ENCODE measurements at places on chromosomes 7 and 10.
A peak's percentile ranks its signal among the peaks of the same experiment; 100 is the strongest.

DNA sequence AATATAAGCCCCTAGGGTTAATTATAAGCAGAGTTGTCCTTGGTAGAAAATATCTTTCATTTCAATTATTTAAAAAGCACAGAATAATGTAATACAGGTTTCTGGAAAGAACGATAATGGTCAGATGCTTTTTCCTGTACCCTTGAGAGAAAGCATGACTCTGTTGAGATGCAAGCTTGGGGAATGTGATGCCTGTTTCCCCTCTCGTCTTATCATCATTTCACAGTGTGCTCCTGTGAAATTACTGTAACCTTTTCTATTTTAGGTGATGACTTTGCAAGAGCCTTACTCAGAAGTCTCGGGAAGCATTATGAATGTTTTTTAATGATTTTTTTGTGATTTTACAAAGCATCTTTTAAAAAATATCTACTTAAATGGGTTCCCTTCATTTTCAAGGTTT, 243.0 kb downstream of the POLR1F start:
- no peak for DNase-seq

- DNase-seq: peak; percentile 61
Measured at GRCh38 chr10:80356989-80357850, 639 bp downstream of the DYDC2 start.

DNA sequence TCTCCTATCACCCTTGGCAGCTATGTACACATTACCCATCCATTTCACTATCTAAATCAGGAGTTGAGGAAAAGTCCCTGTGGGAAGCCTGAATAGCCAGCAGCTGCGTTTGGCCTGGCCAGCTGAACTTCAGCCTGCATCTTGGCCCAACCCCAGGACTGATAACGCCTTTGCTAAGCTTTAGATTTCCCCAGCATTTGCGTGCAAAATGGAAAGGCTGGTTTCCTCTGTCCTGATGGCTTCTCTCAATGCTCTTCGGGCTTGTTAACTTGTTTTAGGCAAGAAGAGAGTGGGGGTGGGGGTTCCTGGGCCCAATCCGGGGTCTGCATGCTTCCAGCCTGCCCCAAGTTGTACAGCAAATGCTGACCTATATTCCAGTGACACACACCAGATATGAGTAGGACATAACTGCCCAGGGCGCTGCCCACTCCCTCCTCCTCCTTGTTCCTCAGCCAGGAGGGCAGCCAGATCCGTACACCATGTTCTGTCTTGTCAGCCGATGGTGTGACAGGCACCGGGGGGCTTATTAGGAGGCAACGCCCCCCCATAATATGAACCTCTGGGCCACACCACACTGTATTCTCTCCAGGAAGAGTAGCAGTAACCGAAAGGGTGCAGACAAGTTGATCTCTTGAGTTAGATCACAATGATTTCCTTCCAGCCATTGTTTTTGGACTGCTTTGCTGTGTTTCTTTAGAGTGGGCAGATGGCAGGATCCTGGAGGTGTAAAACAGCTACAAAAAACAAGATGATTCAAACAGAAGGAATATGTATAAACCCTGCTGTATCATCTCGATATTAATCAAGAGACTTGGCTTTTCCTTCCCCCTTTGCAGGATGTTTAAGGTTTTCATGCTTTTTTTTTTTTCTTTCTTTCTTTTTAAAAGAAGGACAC, 339.0 kb downstream of the RNLS start:
- DNase-seq: no peak

GRCh38 chr10:70634011-70634410, 31.5 kb upstream of the PRF1 start:
- DNase-seq: no peak

DNA sequence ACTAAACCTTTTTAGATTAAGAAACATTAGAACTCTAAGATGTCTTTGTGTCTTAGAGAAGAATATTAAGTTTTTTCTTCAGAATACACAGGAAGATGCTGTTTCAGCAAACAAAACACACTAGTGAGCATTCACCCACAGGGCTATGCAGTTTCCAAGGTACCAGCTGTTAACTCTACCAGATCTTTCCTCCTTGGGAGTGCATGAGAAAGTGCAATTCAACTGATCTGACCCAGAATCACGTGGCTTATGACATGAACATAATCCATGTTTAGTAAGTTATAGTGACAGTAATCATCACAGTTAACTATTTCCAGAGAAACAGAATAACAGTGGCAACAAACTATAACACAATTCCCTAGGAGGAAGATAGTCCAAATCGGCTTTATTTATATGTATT, 270.7 kb downstream of the CACNA2D1 start:
- no peak for DNase-seq
